HuH-7 (cell line): ENCODE measurements at places on chromosomes 7 and 10.

DNA sequence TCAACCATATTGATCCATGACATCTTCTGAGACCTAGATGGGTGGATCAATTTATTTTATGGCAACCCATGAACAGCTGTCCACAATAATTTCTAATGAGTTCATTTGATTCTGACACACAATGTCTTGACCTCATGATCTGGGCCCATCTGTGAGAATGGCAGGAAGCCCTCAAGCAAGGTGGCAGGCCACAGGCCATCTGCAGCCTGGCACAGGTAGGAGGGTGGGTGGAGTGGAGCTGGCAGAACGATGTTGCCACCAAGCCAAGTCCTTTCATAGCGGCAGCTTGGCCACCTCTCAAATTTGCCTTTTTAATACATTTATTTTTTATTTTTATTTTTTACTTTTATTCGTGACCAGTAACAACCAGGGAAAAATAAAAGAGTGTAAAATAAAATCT is 1181.6 kb upstream of the SORCS1 start:
- no peak for DNase-seq

DNA sequence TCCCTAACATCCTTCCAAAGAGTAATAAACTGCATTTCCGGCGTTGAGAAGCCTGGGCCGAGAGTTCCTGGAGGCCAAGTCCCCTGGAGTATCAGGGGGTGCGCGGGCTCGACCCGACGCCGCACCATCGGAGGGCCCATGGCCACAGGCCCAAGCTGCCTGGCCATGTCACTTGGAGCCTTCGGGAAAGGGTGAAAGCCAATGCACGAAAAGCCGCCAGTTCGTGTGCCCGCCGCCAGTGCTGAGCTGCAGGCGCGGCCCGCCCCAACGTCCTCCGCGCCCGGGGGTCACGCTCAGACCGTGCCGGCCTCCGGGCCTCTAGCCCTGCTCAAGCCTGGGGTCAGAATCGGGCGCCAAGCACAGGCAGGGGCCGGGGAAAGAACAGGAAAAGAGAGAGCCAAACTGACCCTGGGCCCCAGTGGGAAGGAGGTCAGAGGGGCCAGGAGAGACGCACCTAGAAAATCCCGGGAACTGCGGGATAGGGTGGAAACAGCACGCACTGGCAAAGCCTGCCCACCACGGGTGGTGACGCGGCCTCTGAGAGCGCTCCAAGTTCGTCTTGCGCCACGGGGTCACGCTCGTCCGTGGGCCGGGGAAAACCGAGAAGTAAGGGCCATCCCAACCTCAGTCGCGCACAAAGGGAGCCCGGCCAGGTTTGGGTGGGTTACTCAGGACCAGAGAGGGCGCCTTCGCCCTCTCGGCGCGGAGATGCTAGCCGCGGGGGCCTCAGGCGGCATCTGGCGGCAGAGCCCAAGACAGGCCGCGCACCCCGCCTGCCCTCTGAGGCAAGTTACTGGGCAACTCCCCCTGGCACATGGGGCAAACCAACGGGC is 4.2 kb upstream of the EBF3 start:
- DNase-seq = no peak

- DNase-seq = no peak
Measured at GRCh38 chr7:70810558-70811139, 321.3 kb upstream of the GALNT17 start.

GRCh38 chr7:116998567-116999175 is 45.4 kb downstream of the ST7 start:
- no peak for DNase-seq

GRCh38 chr10:124157271-124157681 is 63.9 kb upstream of the CHST15 start:
- DNase-seq = no peak

GRCh38 chr10:121994429-121994941 is 5.5 kb downstream of the TACC2 start:
- no peak for DNase-seq

GRCh38 chr7:133828906-133829305 is 298.2 kb upstream of the LRGUK start:
- DNase-seq = no peak

- DNase-seq = peak; percentile 34
Measured at GRCh38 chr10:36681751-36682632, 443.4 kb upstream of the ANKRD30A start.

GRCh38 chr7:56092789-56093531 is at the start of gene PHKG1:
PHKG1 (minus strand) TSS chr7:56092952; CDS start chr7:56088941, 4,011 bp downstream.
- peak; percentile 74 for DNase-seq

DNA sequence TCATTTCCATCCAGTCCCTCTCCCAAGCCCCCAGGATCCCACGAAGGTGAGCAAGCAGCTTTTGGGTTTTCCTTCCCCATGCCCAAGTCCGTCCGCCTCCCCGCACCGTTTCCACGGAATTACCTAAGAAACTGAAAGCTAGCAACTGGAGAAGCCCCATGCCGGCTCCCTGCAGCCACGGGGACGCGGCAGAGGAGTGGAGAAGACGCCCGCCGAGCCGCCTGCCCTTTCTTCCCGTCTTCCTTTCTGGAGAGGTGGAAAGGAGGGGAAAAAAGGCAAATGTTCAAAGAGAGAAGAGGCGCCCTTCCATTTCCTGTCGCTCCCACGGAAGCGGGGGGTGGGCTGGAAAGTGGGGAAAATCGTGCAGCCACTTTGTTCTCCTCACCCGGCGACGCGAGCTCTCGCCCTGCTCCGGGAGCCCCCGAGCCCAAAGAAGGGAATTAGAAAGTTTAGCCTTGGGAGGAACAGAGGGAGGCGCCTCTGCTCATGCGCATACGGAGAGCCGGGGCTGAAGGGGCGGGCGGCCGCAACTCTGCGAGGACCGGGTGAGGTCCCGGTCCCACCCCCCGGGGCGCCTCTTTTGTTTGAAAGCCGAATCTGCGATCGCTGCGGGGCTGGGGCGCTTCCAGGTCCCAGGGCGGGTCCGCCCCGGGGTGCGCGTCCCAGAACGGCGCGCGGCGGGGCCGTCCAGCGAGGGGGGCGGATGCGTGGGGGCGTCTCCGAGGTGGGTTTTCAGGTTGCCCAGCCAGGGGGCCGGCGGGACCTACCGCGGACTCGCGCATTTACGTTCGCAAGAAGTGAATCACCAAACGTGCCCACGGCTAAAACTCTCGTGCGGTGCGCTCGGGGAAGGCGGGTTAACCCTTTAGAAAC is at the start of gene LAMB1:
TSS of gene LAMB1 (minus strand) at position 436 of the 873 bp plus-strand sequence. CDS start at position 160, 276 bp downstream.
- peak; percentile 92 for DNase-seq

DNA sequence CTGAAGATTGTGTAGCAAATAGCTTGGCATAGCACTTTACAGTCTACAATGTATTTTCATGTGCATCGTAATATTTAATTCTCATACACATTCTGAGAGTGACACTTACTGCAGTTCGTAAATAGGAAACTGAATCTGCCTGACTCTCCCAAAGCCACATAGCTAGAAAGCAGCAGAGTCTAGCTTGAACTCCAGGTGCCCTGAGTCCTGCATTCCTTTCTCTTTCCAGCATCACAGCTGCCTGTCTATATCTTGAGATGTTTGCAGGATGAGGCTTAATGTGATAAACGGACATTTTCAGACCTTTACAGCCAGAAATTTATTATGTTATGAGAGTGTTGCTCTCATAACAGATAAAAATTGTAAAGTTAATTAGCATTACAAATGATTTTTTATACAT is 132.9 kb upstream of the PLXDC2 start:
- no peak for DNase-seq

- DNase-seq = no peak
Measured at GRCh38 chr10:119470920-119471702, 71.4 kb downstream of the RGS10 start.

- no peak for DNase-seq
Measured at GRCh38 chr7:16985621-16986020, 103.8 kb upstream of the AGR3 start.

DNA sequence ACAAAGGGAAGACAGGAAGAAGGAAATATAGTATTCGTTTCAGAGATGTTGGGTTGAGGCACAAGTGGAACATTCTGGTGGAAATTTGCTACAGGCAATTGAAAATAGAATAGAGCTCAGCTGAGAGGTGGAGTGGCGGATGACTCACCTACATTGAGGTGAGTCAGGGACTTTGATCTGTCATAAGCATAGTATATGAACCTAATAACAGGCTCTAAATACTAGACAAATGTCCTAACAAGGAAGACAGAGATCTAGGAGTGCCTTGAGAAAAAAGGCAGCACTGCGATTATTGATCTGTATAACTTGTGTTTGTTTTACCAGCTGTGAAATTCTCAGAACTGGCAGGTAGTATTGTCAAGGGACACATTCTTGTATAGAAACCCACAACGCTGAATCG is 907 bp upstream of the IFRD1 start:
- DNase-seq = no peak

DNA sequence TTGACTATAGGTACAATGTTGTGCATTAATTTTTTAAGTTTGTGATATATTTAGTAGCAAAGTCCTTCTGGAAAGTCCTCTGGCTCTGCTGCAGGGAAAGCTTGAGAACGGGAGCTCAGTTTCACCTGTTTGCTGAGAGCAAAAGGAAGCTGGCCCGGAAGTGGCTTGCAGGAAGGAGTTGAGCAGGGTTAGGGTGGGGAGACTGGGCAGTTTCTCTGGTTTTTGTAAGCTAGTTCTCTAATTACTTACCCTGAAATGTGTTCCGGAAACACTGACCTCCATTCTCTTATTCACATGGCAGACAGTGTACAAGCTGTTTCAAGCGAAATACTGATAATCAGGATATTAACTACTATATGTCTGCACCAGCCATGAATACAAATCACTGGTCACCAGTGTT is 22.3 kb downstream of the MAP3K8 start:
- no peak for DNase-seq

- no peak for DNase-seq
Measured at GRCh38 chr10:69366738-69367137, 50.0 kb downstream of the TACR2 start.

GRCh38 chr7:86760236-86760635 is 116.5 kb downstream of the GRM3 start:
- DNase-seq = no peak

DNA sequence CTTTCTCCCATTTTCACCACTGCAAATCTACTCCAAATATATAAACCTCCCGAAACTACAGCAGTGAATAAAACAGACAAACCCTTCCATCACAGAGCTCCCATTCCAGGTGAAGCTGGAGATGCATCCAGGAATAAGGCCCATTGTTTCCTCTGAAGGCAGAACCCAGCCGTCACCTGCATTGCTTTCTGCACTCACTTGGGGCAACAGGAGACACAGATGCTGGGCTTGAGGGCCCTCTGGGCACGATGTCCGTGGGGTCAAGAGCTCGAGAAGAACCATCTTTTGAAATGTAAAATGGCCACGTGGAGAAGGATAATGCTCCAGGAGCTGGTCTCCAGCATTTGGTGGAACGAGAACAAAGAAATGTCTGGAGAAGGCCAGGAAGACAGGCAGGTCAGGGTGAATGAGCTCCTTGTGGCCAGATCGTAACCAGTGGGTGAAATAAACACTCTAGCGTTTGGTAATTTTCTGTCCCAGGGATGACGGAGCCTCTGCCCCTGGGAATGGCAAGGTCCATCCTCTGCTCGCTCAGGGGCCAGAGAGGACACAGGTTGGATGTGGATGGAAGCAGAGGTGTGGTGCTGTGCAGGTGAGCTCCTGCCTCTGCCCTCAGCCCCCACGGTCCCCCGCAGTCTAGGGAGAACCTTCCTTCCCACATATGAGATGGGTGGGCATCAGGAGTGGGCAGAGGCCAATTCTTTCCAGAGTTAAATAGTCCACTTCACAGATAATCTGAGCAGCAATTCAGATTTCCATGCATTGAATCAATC is 556.1 kb downstream of the DNAJB6 start:
- DNase-seq = no peak

DNA sequence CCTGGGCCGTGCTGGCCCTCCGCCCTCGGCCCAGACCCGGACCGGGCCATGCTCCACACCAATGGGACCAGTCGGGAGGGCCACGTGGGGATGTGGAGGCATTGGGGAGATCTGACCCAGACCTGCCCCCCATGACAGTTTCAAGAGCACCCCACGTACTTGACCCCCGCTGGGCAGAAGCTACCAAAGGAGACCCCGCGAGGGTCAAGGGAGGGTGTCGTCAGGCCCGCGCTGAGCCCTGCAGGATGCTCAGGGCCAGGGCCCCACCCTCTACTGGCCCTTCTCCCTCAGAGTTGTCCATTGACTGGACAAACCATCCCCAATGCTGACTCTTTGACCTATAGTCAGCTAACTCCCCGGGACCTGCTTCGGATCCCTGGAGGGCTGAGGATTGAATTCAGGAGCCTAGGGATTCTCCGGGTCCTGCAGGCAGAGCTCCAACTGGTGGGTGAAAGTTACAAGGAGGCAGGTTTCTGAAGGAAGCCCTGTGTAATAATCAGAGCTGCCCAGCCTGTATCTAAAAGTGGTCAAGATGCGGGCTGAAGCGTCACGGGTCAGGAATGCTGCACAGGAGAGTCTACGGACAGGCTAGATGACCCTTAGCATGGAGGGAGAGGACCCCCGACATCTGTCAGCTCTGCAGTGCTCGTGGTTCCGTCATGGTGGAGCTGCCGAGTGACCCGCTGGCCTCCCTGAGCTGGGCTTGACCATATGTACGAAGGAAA is 498 bp upstream of the CALHM2 start:
- DNase-seq = no peak

GRCh38 chr7:116316838-116317628 is 106.7 kb downstream of the TES start:
- no peak for DNase-seq

DNA sequence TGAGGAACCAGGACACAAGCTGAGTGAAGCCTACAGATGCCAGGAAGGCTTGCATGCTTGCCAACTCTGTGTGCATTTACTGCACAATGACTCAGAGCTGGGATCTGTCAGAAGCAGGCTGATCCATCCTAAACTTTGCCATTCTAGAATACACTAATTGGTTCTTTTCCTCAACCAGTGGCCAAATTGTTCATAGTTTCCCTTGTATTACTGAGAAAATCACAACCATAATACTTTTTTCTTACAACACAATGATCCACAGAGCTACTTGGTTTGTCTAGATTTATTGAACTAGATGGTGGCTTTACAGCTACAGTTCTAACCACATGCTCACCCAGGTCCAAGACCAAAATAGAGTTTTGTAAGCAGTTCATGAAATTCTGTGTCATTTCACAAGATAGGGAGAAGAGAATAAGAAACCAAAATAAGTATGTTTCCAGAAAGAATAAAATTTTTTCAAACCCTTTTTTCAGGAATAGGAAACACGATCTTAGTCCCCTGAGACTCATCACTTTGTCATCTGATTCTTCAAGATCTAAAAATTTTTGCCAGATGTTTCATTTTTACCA is 21.0 kb upstream of the LRRC17 start:
- no peak for DNase-seq

- DNase-seq = no peak
Measured at GRCh38 chr10:124700293-124701037, 43.7 kb downstream of the FAM53B start.

- no peak for DNase-seq
Measured at GRCh38 chr10:30114401-30114800, 55.0 kb upstream of the JCAD start.

GRCh38 chr10:75477680-75478079 is 46.3 kb downstream of the LRMDA start:
- DNase-seq = no peak
